ENCODE measurements at places on chromosomes 13 and 19. TPM values are rescaled to one million over a fixed set of nuclear protein-coding genes. Genes with fewer than 3 reads are reported as not detected.

- DNase-seq: no peak
Observed at GRCh38 chr13:100738176-100738855, 63.7 kb upstream of the TMTC4 start.

GRCh38 chr13:38166116-38166515 lies 183.5 kb upstream of the UFM1 start:
- no peak for DNase-seq

DNA sequence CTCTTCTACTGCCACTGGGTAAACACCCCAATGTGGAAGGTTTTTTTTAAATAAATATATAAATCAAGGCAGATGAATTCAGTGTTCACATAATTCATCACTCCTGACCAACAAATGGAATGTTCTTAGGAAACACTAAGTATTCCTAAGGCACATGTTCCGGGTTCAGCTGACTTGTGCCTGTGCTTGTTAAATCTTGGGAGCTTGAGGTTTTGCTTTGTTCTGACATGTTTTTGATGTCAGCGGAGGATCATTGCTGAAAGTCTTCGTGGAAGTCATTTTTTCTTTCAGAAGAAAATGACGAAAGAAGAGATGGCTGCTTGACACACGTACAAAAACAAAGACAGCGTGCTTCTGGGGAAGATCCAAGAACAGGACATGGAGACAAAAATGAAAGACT lies 185.8 kb downstream of the MZT1 start:
- no peak for DNase-seq

METTL21C gene
- not detected for total RNA-seq

ZSCAN4 gene
- total RNA-seq: not detected

ZNF345 gene
- 3.1 TPM for total RNA-seq

CEACAM7 gene
- not detected for total RNA-seq

PABPC3 gene
- 0.29 TPM for total RNA-seq
